Activated CD8-positive, alpha-beta memory T cell treated with anti-CD3 and anti-CD28 coated beads for 4 hours (primary cell): ENCODE measurements at places on chromosomes 2 and 18.
A peak's percentile ranks its signal among the peaks of the same experiment; 100 is the strongest.

DNA sequence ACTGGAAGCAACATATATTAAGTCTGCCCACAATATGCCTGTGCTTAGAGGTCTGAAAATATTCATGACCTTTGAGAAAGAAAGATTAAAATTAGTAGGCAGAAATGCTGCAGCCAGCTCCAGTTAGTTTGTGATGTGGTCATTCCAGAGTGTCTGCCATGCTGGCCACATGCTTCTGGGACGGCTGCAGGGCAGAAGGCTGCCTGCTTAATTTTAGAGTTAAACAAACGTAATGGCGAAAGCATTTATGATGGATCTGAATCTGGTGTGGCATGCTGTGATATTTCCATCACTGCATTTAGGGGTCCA lies 95.4 kb downstream of the FHOD3 start:
- no peak for DNase-seq

GRCh38 chr2:144683107-144683753 lies 163.3 kb upstream of the ZEB2 start:
- DNase-seq: no peak

DNA sequence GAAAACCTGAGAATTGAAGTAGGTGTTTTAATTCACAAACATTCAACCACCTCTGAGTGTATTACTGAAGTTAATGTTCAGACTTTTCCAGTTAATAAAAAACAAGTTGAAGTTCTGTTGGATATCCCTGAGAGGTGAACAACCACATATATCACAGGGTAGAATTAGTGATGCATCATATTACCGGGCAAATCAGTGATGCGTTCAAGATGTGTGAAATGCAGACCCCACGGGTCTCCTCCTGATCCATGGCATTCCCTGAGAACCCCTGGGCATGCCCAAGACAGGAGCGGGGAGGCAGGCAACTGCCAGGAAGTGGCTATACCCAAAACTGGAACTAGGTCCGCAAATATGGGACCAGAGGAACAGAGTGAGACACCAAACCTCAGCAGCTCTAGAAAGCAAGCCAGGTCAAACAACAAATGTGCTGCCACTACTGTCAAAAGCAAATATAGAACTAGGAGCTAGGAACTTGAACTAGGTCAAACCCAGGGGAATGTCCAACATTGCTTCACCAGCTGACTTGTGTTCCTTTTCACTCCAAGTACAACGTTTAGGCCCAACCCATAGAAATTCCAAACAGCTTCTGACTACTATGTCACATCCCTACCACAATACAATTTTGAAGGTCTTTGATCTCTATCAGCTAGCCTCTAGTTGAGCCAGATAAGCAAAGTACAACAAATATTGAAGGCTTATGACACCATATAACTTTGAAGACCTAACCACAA lies 20.2 kb downstream of the PSTPIP2 start:
- DNase-seq: no peak

GRCh38 chr2:239436669-239437335 lies 36.0 kb upstream of the HDAC4 start:
- no peak for DNase-seq

GRCh38 chr2:240192661-240193060 lies 52.2 kb upstream of the OTOS start:
- no peak for DNase-seq

- DNase-seq: no peak
These were observed 7.8 kb downstream of the PTMA start for GRCh38 chr2:231715988-231716616.

DNA sequence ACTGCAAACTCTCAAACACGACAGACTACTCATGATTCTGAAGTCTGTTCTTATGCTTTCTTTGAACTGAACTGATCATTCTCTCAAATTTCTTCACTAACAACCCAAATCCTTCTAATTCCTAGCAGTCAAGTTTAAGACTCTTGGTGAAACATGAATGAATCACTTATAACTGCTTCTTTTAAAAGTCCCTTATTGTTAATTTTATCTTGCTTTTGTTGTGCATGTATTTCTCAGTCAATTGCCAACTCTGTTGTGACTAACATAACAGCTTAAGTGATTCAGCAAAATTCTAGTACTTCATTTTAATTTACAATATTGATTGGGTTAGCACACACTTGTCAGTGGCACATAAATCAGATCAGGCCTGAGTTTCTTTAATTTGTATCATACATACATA lies 357.0 kb upstream of the FSIP2 start:
- DNase-seq: no peak

- DNase-seq: no peak
These were observed 264.5 kb upstream of the PIK3C3 start for GRCh38 chr18:41690332-41691127.

DNA sequence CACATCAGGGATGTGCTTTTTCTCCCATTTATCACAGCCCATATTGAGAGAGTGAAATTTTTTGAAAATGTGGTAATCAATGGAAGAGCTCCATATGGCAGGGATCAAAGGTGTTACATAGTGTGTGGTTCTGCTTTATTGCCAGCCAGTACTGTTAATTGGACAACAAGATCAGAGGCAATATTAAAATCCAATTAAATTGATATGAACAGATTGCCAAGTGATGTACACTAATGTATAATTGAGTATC lies 338.9 kb downstream of the BCL11A start:
- no peak for DNase-seq

DNA sequence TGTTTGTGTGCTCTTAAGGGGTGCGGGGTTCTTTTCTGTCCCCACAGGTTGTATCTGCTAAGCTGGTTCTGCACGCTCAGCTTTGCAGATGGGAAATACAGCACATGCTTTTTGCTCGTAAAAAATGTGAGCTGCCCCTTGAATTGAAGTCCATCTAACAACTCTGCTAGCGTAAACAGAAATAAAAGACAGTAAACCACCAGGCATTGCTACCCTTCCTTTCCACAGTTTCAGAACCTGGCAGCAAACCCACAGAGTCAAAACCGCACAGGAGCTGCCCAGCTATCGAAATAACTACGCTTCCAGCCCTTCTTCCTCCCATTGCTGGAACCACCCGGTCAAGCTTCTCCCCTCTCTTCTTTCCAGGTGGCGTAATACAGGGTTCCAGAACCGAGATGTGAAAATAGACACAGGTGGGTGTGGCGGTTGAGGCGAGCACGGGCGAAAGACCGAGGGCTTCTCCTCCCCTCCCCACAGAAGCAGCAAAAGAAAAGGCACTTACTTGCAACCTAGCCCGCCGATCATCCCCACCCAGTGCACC lies 479 bp downstream of the SCN9A start:
- DNase-seq: no peak

DNA sequence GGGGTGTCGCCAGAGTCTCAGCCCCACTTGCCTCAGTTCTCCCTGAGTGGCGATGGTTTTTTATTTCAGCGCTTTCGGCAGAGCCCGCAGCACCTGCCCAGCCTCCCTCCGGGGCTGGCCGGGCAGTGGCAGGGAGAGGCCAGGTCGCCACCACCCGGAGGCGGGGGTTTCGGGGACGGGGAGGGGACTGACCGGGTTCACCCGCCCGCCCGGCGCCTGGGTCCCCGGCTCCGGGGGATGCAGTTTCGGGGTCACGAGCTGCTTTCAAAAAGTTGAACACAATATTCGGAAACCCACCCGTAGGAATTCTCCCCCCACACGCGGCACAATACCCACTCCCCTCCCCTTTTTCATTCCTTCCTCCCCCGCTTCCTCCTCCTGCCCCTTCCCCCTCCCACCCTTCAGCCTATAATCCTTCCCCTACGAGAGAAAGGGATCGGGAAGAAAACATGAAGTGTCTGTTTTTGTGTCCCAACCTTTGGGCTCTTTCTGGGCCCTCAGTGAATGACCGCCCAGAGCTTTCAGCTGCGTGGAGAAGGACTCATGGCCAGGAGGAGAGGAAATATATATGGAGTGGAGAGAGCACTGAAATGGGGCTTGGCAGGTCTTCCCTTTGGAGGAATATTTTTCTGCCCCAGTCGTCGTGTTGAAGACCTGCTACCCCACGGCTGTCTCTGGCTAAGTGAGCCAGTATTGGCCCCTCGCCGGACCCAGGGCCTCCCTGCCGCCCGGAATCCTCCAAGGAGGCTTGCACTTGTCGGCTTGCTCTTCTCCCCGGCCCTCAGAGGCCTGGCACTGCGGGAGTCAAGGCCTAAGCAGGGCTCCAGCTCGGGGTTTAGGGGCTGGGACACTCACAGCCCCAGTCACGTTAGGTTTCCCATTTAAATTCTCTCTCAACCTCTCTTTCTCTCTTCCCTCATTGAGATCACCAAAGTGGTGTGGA lies 2.1 kb upstream of the SIX3 start:
- DNase-seq: no peak

DNA sequence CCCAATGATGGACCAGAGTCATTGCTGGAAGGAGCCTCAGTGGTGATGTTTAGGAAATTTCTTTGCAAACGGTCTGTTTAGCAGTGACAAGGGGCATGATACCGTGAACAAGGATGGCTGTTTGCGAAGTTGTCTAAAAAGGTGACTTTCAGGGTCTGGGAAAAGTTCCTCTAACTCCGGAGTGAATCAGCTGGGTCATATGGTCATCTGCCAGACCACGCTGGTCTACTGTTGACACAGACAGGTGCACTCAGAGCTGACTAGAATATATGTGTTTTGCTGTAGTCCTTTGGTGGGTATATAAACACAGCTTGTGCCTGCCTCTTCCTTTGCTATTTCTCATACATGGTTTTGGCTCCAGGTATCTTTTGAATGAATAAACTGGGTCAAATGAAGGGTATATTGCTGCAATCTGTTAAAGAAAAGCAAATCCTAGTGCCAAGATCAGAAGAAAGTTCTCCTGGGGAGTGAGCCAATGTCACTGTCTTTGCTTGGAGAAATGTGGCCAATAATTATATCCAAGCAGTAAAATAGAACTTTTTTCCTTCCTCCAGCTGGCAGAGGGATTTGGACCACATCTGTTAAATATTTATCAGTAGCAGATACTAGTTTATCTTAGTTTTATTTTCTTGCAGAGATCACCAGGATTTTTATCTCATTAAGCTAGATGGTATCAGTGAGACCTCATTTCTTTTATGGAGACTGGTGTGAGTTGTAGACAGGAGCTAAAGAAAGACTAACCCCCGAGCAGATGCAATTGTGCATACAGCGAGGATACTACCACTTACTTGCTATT lies 286.0 kb downstream of the TRIB2 start:
- DNase-seq: no peak

- no peak for DNase-seq
These were observed 1.4 kb upstream of the XRCC5 start for GRCh38 chr2:216107760-216108159.

DNA sequence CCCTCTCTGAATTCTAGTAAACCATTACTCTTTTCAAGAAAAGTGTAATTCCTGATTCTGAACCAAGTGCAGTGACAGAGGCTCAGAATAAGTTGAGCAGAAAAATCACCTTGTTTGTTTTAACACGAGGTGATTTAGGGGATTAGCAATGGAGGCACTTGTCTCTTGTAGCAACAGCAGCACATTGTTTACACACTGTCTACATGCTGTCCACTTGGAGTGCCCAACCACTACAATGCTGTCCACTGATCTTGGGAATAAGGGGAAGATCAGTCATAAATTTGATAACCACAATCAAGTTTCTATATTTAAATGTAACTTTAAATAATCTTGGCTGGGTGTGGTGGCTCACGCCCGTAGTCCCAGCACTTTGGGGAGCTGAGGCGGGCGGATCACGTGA lies 13.9 kb upstream of the RMND5A start:
- DNase-seq: no peak

DNA sequence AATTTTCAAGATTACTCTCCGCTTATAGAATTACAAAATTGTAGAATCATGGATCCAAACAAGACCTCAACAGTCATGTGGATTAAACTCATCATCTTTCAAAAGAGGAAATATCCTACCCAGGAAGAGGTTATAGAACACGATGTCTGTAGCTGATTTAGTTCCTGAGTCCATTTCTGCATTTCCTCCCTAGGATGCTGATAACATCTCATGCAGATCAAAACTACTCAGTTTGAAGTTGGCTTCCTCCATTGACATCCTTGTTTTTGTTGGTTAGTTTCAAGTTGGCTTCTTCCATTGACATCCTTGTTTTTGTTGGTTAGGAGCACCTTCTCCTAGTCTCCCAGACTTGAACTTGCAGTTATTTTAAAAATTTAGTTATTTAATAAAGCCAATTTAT lies 147.5 kb downstream of the PARD3B start:
- no peak for DNase-seq

- DNase-seq: no peak
These were observed 9.4 kb downstream of the ITGAV start for GRCh38 chr2:186599186-186599778.

DNA sequence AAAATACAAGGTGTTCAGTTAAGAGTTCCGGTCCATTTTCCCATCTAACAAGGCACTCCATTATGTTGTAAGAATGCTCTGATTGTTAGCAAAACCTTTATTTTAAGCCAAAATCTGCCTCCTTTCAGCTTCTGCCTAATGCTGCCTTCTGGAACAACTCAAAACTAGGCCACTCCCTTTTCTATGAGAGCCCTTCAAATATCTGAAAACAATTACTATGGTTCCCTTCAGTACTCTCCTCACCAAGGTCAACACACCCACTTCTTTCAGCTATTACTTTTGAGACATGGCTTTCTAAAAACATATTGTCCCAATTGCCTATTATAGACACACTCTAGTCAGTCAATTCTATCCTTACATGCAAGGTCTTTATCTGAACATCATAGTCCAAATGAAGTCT lies 429.4 kb downstream of the ERBB4 start:
- DNase-seq: no peak

GRCh38 chr2:41572154-41572553 lies 475.7 kb upstream of the PKDCC start:
- DNase-seq: no peak

GRCh38 chr2:198950803-198951202 lies 506.9 kb downstream of the SATB2 start:
- DNase-seq: no peak

DNA sequence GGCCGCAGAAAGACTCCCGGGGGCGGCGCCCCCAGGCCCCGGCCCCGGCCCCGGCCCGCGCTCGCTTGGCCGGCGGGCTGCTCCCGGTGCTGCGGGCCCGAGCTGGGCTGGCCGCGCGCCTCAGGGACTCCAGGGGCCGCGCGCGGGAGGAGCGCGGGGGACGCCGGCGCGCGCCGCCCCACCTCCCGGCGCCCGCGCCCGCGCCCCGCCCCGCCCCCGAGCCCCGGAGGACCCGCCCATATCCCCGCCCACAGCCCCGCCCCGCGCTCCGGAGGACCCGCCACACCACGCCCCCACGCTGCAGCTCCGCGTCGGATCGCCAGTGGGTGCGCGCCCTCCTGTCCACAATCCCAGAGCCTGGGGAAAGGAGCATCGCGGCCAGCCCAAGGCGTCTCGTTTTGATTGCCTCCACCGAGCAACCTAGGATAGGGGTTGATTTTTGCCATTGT lies at the start of gene PARD6G:
TSS of gene PARD6G (minus strand) at position 122 of the 449 bp plus-strand sequence. CDS start 166 bp downstream, outside the sequence.
- peak; percentile 27 for DNase-seq

DNA sequence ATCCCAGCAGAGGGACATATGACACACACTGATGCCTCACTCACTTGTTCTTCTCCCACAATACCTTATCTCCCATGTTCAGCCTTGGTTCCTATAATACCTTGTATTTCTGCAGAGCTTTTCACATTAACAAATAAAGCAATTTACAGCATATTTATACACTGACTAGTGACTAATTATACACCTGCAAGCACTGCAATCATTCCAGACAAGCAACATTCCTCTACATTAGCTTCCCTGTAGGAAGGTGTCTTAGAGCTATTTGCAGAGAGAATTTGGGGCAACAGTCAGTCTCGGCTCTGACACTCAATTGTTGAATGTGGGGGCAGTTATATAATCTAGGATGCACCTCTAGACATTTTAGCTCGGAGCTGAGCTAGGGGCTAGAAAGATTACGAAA lies 9.5 kb upstream of the INSIG2 start:
- no peak for DNase-seq

- no peak for DNase-seq
These were observed 141.4 kb downstream of the TNS1 start for GRCh38 chr2:217861334-217861877.

GRCh38 chr2:191622374-191623320 lies 55.3 kb upstream of the NABP1 start:
- no peak for DNase-seq
